B cell (primary cell): ENCODE measurements at places on chromosomes 4 and X. TPM values are rescaled to one million over a fixed set of nuclear protein-coding genes. Genes with fewer than 3 reads are reported as not detected.
A peak's percentile ranks its signal among the peaks of the same experiment; 100 is the strongest.

POU3F4 gene
- not detected in 2 replicates for total RNA-seq

ALAS2 gene
- total RNA-seq = 0.94 and 1.00 TPM in 2 replicates

TNIP3 gene
- not detected in 2 replicates for total RNA-seq

DNA sequence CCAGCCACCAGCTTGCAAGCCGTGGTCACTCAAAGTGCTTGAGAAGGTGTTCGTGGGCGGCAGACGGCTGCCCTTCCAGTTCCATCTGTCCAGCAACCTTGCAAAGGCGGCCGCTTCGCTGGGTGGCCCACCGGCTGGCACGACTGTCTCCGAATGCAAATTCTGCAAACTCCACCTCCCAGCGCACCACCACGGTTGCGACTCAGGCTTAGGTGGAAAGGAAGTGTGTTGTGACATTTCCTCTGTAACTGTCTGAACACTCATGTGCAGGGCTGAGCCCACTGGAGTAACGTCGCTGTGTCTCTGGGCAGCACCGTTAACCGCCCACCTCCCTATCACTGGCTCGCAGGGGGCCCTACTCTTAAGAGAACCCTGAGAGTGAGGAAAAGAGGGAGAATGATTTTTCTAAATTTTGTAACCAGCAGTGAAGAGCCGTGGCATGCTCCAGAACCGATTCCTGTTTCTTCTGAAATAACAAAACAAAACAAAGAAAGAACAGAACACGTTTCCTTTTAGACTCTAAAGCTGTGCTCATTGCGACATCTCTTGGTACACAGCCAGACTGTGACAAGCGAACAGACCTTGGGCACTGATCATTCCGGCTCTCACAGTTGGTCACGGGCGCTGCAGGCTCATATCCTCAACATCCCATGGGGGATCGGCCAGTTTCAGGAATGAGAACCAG lies at the start of gene P2RY8:
Gene P2RY8, minus strand, starts transcription at position 155 of the 685 bp plus-strand sequence. CDS start 70,627 bp downstream, outside the sequence.
- peak; percentile 88 for DNase-seq

GRCh38 chr4:59222221-59222620 lies 1977.9 kb upstream of the ADGRL3 start:
- DNase-seq = no peak

DNA sequence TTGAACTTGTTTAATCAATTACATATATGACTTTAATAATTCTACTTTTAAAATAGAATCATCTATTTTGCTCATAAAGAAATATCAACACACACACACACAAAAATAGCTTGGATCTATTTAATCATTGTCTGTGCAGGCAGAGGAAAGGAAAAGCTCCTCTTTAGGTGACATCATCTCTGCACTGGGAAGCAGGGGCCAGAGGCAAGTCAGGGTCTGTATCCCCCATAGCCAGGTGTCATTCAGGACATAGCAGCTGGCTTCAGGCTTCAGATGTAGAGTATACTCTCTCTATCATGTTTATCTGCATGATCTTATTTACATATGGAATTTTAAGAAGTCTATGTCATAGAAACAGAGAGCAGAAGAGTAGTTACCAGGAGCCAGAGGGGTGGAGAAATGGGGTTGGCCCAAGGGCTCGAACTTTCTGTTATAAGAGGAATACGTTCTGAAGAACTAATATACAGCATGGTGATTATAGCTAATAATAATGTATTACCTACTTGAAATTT lies 110.4 kb upstream of the LDB2 start:
- no peak for DNase-seq
